ENCODE measurements at places on chromosomes 1 and 21.

- DNase-seq = no peak
Observed at GRCh38 chr1:118821801-118822200, 166.3 kb downstream of the TBX15 start.

DNA sequence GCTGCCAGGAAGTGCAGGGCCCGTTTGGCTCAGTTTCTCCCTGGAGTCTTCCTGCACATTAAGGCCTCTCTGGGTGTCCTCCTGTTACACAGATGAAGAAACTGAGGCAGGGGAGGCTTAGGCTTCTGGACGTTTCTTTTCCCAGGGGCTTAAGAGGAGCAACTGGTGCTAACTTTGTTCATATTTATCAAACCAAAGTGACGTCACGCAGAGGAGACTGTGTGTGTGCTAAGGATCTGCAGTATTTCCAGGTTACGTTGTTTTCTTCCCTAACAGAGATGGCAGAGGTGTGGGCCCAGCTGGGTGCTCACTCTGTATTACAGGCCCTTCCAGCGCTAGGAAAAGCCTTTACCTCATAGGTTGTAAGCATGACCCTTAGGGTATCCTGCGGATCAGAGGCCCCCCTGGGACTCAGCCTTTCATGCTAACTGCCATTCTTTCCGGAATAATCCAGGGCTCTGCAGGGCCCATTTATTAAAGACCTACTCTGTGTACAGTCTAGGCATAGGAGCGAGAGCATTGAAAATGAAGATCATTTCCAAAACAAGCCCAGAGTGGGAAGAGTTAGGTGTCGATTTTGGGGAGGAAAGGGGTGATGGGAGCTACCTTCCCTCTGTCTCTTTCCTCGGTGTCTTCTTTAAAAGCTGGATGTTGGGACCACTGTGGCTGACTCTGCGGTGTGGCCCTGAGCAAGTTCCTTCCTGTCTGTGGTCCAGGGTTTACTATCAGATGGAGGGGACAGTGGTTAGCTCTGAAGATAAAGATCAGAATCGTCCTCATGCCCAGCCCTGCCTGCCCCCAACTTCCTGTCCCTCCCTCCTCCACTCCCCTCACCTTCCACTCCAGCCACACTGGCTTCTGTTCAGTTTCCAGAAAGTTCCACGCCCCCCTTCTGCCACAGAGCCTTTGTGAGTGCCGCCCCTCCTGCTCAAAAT, 4.6 kb downstream of the AGTRAP start:
- no peak for DNase-seq

DNA sequence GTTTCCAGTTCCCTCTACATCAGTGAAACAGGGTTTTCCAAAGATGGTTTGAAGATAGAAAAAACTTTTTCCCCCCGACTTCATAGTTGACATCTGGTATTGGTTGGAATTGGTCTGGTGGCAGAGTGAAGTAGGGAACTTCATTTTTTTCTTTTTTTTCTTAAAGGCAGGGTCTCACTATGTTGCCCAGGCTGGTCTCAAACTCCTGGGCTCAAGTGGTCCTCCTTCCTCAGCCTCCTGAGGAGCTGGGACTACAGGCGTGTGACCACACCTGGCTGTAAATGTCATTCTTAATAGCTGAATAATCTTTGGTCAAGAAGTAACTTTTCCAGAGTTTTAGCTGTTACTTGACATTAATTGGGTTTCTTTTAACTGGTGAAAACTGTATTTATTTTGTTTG, 21.7 kb downstream of the ZBTB37 start:
- no peak for DNase-seq

- no peak for DNase-seq
Observed at GRCh38 chr1:156805766-156806511, 10.7 kb downstream of the SH2D2A start.

- DNase-seq = no peak
Observed at GRCh38 chr1:228983231-228983660, 248.0 kb downstream of the RHOU start.
